ENCODE measurements at places on chromosomes 4 and X. TPM values are rescaled to one million over a fixed set of nuclear protein-coding genes. Genes with fewer than 3 reads are reported as not detected.

Gene FAM53A
- total RNA-seq: 1.1 TPM

Gene HPSE
- total RNA-seq: 12.6 TPM

Gene CITED1
- total RNA-seq: 2.8 TPM

Gene ZNF182
- 5.1 TPM for total RNA-seq

Gene IL3RA
- not detected for total RNA-seq

Gene NUP62CL
- total RNA-seq: 21.1 TPM
